Cerebellar nuclear complex (tissue), 1 donor: ENCODE measurements at places on chromosomes 12 and 14.

DNA sequence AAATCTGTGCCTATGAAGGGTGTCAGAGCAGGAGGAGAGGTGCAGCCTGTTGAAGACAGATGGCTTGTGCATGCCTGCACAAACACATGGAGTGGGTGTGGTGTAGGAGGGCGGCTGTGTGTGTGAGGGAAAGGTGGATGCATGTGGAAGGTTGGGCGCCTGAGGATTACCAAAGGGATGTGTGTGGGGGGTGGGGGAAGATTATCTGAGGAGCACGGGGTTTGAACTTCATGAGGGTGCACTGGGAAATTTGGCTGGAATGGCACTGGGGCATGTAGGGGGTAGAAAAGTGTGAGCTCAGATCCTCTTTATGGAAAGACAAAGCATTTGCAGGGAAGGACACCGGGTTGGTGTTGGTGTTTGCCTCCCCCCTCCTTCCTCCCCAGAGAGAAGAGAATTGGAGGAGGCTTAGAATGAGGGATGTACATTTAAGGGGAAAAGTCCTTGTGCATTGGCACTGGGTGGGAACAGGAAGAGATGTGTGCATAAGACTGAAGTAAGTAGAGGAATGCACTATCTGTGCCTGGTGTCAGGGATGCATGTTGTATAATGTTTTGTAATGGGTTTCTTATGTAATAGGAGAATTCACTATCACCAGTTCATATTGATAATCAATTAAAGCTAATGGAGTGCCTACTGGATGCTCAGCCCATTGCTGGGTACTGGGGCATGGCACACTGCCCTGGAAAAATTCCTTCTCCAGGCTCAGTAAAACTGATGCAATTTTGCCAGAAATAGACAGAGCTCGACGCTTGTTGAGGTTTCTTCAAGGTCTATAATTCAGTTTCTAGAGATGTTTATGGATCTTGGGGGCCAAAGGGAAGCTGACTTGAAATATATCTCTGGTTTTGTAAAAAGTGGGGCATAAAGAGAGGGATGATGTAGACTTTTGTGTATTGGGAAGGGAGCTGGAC lies 3.0 kb downstream of the NTF3 start:
- no peak for DNase-seq

DNA sequence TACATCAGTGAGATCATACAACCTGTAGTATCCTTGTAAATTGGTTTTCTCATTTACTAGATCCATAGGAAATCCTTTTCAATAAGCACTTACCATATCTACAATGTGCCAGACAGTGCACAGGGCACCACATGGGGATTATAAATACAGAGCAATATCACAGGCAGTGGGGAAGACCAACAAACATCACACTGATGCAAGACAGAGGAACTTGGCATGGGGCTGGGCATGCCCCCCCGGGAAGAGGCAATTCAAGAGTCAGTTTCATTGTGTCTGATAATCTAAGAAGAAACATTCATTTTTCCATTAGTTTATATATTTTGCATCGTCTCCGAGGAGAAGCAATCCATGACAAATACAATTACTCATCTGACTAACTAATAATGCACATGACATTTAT lies 16.2 kb downstream of the NT5DC3 start:
- DNase-seq: no peak

DNA sequence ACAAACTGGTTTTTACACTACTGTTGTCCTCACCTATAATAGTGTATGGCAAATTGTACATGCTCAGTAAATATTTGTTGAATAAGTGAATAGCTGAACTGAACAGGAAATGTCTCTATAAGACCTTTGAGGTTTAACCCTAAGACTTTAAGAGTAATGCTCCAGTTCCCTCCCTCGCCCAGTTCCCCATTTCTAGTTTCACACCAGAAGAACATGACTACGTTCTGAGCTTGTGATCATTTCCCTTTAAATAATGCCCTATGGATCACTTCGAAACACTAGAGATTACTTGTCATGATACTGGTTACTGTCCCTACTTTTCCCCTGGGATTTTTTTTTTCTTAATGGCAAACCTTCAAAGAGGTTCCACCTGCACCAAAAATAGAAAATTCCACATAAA lies 69.3 kb downstream of the PRKD1 start:
- no peak for DNase-seq

GRCh38 chr14:88960496-88960895 lies 136.0 kb downstream of the TTC8 start:
- no peak for DNase-seq

GRCh38 chr12:113096675-113097461 lies 38.7 kb downstream of the RASAL1 start:
- no peak for DNase-seq

DNA sequence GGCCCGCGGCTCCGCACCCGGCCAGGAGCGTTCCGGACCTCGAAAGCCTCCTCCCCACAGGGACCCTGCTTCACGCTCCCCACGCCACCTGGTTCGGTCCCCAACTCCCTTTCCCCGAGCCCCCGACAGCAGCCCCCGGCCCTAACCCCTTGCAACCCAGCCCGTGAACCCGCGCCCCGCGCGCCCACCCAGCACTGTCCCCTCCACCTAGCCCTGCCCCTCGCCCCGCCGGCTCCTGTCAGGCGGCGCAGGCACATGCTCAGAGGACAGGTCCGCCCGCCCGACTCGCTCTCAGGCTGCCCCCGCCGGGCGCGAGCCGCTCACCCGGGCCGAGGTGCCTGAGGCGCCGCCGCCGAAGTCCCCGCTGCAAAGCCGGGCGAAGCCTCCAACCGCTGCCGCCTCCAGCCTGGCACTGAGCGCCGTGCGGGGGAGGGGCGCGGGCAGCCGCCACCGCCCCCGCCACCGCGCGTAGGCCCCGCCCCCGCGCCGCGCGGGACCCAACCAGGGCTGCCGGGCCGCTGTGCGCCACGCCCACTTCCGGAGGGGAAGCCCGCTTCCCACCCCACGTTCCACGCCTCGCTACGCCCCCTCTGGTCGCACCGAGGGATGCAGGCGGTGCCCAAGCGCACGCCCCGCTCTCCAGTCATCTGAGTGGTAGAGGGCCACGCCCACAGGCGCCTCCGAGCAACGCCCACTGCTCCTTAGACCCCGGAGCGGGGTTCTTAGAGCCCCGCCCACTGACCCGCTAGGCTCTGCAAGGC lies at the start of gene CORO1C:
Gene CORO1C (minus strand): TSS at position 414 of the 761 bp plus-strand sequence. CDS start 30,200 bp downstream, outside the sequence.
- peak; percentile 70 for DNase-seq

DNA sequence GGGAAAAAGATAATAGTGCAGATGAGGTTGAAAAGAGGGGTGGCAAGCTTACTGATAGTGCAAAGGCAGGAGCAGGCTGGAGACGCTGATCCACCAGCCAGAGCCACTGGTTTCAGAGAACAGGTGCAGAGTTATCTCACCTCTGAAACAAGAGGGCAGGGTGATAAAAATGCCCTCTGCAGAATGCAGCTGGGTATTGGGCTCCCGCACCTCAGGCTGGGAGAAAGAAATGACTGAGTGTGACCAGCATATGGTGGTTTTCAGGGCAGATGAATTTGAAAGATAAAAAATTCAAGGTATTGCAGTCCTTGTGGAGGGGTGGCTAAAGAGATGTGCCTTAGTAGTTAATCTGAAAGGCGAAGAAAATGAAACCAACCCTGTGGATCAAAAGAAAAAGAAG lies 2.9 kb upstream of the TMEM30B start:
- DNase-seq: no peak

DNA sequence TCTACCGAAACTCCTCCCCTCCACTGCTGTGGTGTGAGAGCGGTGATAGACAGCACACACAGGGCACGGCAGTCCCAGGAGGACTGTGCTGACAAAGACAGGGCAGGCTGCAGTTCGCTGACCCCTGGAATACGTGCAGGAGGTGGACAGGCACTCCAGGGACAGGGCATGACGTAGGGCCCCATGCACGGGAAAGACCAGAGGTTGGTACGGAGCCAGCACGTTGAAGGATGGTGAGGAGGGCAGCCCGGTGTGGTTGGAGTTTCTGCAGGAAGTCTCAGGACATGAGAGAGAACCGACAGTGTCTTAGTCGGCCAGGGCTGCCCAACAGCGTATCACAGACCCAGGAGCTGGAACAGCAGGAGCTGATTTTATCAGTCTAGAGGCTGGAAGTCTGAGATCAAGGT lies 254.2 kb upstream of the FKBP4 start:
- no peak for DNase-seq

DNA sequence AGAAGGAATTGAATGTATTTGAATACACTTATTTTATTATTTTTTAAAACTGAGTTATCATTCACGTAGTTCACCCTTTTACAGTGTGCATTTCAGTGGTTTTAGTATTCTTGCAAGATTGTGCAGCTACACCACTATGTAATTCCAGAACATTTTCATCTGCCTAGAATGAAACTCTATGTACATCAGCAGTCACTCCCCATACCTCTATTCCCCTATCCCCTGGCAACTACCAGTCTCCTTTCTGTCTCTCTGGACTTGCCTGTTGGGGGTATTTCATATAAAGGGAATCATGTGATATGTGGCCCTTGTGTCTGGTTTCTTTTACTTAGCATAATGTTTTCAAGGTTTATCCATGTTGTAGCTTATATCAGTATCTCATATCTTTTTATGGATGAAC lies 96.8 kb downstream of the BORCS5 start:
- DNase-seq: no peak

GRCh38 chr14:103442288-103442687 lies 57.1 kb downstream of the MARK3 start:
- DNase-seq: no peak

DNA sequence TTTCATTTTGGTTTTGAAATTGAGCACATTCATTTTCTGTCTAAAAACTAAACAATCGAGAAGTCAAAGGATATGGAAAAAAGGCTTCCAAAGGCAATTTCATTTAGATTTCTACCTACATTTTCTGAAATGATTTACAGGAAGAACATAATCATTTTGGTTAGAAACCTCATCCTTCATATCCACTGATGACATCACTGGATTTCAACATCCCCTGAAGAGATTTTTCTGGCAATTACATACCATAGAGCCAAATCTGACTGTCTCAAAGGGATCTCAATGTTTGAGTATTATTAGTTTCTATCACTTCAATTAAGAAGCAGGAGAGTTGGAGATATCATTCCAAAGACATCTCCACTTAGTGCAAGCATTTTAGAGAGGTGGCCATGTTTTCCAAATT lies 137.8 kb downstream of the TTC7B start:
- DNase-seq: no peak

DNA sequence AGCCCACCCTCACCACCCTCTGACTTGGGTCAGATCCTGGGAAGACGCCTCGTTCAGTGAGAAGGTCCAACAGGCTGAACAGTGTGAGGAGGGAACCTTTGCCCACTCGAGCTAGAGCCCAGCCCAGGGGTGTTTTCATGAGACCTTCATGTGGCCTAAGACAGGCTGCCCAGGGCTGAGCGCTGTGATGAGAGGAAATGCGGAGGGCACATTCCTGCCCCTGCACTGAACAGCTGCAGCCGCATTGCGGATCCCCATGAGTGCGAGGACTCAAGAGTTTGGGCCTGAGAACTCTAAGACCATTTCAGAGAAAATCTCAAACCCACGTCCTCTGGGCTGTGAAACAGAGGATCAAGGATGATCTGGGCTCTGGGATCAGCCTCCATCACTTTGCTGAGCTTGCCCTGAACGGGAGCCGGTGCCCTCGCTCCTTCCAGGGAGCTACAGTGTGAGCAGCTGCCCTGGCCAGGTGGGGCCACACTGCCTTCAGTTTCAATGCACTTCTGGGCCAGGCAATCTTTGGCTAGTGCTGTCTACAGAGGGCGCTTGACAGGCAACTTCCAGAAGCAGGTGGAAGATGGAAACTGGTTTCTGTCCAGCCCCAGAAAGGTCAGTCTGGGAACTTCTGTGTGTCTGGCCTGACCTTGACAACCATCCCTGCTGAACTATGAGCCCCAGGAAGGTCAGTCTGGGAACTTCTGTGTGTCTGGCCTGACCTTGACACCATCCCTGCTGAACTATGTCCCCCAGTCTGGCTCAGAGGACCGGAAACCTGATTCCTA lies 43.5 kb upstream of the P2RX7 start:
- no peak for DNase-seq

DNA sequence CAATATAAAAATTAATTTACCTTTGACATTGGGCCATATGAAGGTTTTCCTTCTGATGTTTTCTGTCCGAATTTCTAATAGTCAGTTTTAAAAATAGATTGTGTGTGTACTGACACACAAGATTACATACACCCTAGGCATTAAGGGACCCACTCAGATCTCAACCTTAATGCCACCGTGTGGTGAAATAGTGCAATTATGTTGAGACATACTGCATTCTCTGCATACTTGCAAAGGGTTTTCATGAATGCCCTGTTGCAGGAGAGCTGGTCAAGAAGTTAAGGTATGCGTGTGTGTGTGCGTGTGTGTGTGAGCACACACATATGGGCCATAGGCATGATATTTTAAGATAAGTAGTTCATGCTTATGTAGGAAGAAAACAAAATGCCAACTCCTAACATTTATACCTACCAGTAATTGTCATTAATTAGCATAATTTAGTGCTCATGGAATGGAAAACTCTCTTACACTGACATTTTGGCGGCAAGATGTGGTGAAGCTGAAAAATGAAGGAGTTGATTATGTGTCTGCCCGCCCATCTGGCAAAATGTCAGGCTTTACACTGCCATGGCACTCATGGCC lies 58.8 kb downstream of the PIK3C2G start:
- DNase-seq: no peak

- no peak for DNase-seq
Observed at GRCh38 chr12:51994959-51995358, 11.8 kb upstream of the TAMALIN start.

DNA sequence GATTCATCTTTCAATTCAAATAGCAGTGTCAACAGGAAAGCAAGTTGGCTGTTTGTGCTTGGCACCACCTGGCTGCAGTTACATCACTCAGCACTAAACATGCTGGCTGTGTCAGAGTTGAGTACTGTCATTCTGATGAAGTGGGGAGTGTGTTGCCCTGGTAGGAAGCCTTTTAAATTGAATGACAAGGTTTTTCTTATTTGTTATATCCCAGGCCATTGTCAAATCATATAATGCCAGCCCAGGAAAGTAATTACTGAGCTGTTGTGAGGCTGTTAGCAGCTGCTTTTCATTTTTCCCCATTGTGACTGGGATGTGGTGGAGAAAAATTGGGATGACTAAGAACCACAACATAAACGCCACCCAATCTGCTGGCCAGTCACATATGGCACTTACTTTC lies 106.5 kb upstream of the PRKD1 start:
- no peak for DNase-seq

- no peak for DNase-seq
Observed at GRCh38 chr14:50109342-50109741, 7.0 kb downstream of the VCPKMT start.

DNA sequence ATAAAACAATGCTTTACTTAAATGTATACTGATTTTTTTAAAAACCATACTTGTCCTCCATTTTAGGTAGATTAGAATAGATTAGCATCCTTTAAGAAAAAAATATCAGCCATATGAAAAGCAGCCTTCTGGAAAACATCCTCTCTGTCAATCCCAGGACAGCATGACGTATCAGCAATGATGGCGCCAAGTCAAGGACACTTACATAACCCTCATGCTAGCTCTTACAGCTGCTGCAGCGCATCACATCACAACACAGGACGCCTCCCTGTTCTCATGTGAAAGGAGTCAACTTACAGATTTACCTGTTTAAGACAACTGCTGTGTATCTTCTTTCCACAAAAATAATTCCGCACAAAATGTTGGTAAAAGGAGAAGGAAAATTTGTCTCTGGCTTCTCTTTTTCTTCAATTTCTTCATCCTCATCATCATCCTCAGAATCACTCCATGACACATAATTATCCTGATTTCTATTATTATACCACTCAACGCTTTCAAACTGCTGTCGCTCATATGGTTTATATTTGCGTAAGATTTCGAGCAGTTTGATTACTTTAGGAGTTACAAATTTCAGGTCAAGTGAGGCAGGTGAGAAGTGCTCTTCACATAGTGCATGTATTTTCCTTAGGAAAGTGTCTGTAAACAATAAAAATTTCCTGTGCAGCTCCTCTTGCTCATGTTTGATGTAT lies 33.3 kb downstream of the DICER1 start:
- no peak for DNase-seq
